ENCODE measurements at places on chromosomes 13 and 19.

- no peak for DNase-seq
Measured at GRCh38 chr19:23882493-23882892, 32.2 kb upstream of the ZNF726 start.

- DNase-seq, result no peak
Measured at GRCh38 chr19:7928741-7929701, 3.1 kb upstream of the CTXN1 start.

GRCh38 chr13:95627590-95627989, 16.9 kb downstream of the DZIP1 start:
- DNase-seq, result no peak

GRCh38 chr13:113963376-113963775, 10.5 kb downstream of the C13orf46 start:
- no peak for DNase-seq

DNA sequence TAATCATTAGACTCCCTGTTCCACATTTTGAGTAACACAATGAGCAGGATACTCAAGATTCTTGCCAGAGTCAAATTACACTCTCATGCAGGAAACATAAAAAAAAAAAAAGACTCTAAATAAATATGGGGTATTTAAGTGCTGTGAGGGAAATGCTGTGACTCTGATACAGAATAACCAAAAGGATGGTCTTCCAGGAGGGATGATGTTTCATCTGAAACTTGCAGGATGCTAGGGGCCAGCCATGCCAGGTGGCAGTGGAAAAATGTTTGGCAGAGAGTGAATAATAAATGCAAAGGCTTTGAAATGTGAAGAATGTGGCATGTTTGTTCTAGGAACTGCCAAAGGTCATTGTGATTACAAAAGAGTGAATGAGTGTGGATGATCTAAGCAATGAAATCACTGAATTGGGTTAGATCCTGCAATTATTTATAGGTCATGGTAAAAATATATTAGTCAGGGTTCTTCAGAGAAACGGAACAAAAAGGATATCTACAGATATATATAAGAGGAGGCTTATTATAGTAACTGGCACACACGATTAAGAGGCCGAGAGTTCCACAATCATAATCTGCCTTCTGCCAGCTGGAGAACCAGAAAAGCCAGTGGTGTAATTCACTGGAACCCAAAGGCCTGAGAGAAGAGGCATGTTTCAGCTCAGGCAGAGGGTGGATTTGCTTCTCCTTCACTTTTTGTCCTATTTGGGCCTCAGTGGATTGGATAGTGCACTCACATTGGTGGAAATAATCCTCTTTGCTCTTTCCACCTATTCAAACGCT, 1832.8 kb upstream of the MIR17HG start:
- DNase-seq, result no peak

GRCh38 chr13:95509521-95510310, 42.8 kb upstream of the CLDN10 start:
- no peak for DNase-seq

GRCh38 chr19:12841094-12841493, 2.8 kb downstream of the MAST1 start:
- peak; percentile 39 for DNase-seq

- DNase-seq, result no peak
Measured at GRCh38 chr13:111343186-111343805, 22.9 kb downstream of the TEX29 start.

DNA sequence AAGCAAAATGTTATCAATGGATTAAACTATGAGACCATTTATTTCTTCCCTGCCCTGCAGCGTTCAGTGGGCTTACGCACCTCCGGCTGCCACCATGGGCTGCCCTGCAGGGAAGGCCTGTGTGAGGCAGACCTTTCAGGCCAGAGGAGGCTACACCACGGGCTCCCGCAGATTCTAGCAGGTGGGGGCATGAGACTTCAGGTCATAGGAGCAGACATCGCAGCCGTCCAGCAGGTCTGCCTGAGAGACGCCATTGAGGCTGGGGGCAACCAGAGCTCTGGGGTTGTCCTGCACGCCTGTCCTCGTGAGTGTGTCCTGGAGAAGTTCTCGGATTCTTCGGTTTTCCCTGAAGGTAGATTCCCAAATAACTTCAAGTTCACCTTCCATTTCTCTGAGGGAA, 9.4 kb upstream of the SLC7A9 start:
- no peak for DNase-seq

- no peak for DNase-seq
Measured at GRCh38 chr19:876780-877314, 16.1 kb downstream of the MED16 start.

GRCh38 chr19:34128558-34129250, 43.6 kb upstream of the LSM14A start:
- DNase-seq, result no peak

DNA sequence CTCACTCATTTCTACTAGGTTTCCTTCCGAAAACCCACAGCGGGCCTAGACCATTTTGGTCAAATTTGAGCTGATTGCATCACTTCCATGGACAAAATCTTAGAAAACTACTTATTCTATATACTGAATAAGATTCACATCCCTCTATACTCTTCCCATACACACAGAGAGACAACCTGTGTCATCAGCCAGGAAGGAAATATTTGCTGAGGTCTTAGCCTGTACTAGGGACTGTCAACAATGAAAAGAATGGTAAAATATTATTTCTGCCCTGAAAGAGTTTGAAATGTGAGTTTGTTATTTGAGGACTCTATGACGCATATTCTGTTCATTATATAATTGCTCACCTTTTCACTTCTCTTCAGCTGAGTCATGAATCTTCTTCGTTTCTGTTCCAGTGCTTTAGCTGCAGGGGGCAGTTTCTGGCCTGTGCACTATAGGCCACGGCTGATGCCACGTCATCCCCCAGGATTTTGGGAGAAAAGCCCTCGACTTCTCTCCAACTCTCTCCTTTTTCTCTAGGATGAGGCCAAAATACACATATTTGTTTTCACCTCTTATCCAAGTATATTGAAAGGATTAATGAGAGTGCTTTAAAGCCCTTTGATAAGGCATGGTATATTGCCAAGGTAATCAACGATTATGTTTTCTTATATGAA, 47.7 kb downstream of the GSX1 start:
- DNase-seq, result no peak

DNA sequence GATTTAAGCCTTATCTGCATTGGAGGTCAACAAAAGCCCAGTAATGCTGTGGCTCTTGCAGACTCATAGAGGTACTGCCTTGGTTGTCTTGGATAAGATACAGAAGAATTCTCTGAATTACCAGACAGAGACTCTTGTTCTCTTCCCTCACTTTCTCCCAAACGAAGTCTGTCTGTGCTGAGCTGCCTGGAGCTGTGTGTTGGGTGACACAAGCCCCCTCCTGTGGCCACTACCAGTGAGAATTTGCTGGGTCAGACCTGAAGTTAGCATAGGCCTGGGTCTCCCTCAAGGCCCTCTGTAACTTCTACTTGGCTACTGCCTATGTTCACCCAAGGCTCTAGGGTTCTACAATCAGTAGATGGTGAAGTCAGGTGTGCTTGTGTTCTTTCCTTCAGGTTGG, 413.0 kb downstream of the PCDH20 start:
- no peak for DNase-seq

DNA sequence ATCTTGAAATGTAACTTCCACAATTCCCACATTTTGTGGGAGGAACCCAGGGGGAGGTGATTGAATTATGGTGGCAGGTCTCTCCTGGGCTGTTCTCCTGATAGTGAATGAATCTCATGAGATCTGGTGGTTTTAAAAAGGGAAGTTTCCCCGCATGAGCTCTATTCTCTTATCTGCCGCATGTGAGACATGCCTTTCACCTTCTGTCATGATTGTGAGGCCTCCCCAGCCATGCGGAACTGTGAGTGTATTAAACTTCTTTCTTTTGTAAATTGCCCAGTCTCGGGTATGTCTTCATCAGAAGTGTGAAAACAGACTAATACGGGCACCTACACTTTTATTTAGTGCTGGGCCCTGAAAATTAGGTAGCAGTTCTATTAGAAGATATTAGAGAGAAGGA, 45.8 kb downstream of the TNFSF13B start:
- DNase-seq, result no peak

DNA sequence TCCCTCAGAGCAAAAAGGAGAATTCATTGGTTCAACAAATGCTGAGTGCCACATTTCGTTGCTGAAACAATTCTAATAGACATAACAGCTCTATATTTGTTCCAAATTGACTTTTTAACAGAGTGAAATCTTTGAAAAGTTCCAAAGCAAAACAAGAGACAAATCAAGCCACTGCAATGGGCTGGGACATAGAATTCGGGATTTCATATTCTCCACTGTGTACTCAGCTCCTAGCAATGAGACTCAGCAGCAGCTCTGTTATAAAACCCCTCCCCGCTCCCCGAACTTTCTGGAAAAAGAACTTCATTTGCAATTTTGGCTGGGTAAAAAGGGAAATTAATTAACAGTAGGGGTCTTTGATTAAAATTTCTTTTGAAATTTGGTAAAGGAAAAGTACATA, 11.3 kb downstream of the RFX2 start:
- DNase-seq, result no peak

DNA sequence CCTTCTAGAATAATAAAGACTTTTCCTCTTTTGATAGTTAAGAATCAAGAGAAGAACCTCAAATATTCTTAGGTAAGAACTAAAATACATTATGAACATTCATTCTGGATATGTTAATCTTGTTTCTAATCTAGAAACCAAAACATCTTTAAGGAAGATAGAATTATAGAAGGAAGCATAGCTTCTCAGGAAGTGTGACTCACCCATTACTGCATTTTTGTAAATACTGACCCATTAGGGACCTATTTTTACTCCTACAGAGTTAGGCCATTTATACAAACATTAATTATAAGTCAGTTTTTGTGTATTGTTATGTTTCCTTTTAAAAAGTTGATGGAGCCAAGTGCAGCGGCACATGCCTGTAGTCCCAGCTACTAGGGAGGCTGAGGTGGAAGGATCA, 147.1 kb downstream of the NUFIP1 start:
- DNase-seq, result no peak

DNA sequence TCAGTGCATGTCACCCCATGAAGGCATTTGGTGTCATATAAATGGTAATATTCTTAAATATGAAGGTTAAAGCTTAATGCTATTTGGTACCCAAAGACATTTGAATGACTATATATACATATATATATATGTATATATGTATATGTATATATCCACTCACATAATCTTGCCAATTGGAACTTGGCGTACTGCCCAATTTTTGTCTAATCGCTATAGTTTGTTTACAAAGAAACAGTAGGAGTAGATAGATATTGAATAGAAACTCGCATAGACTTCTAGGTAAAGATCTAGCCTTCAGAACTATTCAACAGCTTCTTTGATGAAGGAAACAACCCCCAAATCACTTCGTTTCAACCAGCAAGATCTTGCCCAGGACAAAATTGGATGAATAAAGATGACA, 24.1 kb downstream of the KLF5 start:
- no peak for DNase-seq

- no peak for DNase-seq
Measured at GRCh38 chr13:54165581-54166215, 1137.1 kb downstream of the OLFM4 start.

- DNase-seq, result no peak
Measured at GRCh38 chr13:44293908-44294735, 79.5 kb upstream of the SERP2 start.

- no peak for DNase-seq
Measured at GRCh38 chr13:64186503-64187250, 2771.0 kb upstream of the PCDH20 start.

- no peak for DNase-seq
Measured at GRCh38 chr13:29464105-29464679, 131.3 kb downstream of the SLC7A1 start.

GRCh38 chr19:2487842-2488241, 11.9 kb downstream of the GADD45B start:
- DNase-seq, result no peak

DNA sequence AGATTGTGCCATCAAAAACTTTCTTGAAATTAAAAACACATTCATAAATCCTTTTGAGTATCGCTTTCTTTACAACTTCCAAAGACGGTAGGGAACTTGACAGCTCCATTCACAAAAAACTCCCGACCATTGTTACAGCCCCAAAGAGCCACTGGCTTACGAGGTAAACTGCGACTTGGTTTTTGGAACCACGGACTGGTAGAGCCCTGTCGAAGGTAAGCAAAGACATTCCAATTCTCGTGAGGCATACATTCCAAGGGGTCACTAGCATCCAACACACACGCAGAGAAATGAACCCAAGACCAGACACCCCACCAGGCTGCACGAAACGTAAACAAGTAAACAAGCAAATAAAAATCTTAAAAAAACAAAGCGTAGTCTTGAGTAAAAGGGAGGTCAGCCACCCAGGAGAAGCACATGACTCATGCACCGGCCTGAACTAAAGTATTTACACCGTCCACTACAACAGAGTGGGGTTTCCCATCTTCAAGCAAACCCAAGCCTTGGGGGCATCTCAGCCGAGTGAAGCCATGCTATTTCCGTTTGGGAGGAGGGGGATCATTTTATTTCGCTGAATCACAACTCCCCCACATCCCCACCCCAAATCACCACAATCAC, 1.4 kb downstream of the BRD4 start:
- DNase-seq, result no peak

- DNase-seq, result no peak
Measured at GRCh38 chr19:31499281-31500196, 150.3 kb upstream of the TSHZ3 start.

- DNase-seq, result no peak
Measured at GRCh38 chr19:10815969-10816644, 19.9 kb downstream of the TMED1 start.

DNA sequence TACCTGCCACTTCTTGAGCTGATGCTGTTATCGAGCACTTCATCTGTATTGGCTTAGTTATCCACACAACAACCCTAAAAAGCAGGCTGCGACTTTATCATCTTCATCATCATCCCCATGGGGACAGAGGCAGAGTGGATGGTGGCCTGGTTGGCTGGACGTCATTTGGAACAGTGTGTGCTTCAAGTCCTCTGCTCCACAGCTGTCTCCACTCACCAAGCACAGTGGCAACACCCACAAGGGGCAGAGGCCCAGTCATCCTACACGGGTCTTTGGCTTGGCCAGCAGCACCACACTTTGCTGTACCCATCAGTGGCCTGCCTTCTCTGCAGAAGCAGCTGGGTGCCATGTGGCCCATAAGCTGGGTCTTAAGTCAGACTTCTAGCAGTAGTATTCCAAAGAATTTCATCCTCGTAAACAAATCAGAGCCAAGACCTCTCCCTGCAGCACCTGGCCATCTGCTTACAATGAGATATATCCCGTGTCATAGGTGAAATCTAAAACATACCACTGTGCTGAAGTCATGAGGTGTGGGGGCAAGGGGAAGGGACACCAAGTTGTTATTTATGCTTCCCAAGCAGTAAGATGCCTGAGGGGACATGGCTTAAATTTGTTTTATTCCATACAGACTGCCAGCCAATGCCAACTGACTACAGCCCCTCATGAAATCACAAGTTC, 47.9 kb upstream of the EPHX3 start:
- no peak for DNase-seq

GRCh38 chr13:41956272-41956671, 4.6 kb downstream of the VWA8 start:
- no peak for DNase-seq

DNA sequence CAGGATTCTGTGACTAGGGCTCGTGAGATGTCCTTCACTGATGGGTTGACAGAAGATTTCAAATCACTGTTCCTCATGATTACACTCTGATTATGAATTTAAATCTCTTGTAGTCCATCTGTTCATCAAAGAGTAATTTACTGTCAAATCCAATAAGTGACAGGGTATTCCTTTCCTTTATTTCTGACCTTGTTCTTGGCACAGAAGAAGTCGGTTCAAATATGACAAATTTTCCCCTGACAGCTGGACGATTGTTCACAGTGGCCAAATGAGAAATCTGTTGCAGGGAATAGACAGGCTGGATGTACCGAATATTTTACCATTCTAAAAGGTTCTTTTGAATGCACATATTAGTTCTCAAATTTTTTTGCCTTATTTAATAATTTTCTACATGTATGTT, 767.3 kb upstream of the GPC6 start:
- no peak for DNase-seq

All from hypothalamus (tissue), 51 donors.